ENCODE measurements at places on chromosomes 2 and 18. TPM values are rescaled to one million over a fixed set of nuclear protein-coding genes. Genes with fewer than 3 reads are reported as not detected.

DNA sequence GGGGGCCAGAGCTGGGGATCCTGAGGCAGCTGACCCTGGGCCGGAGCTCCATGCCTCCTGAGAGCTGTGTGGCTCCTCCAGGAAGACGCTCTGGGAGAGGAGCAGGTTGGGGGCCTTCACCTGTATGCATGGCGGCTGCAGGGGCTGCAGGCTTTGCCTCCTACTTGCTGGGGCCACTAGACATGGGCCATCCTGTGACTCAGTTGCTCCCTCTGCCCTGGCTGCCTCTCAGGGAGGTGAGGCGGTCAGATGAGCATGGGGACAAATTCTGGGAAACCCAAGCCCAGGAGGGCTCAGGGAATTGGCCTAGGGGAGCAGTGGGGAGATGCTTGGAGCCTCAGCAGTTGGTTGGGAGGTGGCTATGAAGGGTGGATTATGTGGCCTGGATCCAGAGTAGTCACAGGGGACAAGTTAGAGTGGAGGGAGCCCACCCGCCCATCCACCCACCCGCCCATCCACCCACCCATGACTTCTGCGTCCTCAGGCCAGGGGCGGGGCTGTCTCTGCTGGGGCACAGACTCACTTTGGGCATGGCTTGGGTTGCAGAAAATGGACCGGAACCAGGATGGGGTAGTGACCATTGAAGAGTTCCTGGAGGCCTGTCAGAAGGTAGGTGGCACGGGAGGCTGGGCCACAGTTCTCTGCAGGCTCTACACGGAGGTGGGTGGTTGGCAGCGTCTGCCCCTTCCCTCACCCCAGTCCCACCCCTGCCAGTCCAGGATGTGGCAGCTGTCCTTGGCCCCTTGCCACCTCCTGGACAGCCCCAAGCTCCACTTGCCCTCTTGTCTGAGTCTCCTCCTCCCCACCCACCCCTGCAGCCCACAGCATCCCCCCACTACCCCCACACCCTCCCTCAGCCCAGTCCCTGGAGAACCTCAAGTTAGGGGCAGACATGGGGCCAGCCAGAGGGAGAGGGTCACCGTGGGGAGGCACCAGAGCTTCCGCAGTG, 19.5 kb upstream of the FAHD2A start:
- no peak for DNase-seq

KIF1A gene
- total RNA-seq = 0.65 TPM

DNA sequence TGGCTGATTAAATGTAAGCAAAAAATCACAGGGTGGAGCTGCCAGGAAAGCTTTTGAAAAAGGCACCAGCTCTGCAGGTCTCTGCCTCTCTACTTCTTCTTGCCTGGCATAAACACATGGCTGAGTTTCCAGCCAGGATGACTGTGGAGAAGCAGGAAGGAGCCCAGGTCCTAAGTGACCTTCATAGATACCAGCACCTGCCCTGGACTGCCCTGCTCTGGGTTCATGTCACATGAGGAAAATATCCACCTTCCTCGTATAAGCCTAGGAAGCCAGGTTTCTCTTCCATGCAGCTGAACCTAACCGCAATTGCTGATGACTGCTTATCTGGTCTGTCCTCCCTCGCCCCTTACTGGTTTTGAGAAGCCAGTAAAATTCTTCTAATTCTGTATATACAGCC, 47.8 kb upstream of the CREB1 start:
- DNase-seq = no peak

DSG3 gene
- total RNA-seq = not detected

DPP4 gene
- total RNA-seq = 3.8 TPM

DNA sequence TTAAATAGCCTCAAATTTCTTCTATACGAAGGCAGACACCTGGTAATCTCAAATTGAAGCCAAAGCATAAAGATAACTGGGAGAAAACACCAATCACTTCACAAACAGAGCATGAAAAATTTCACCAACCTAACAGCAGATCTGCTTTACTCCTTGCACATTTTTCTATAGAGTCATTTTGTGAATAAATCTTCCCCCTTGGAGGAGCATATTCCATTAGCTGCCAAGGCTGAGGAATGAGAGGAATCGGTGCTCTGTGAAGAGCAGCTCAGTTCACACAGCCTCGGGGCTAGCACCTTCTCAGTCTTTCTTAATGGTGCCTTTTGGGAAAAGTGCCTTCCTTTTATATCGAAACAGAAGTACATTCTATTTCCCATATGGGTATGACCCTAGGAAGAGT, 1313.7 kb upstream of the NRXN1 start:
- DNase-seq = no peak

SCG2 gene
- not detected for total RNA-seq

GRCh38 chr2:178530625-178531142, 50.4 kb downstream of the PLEKHA3 start:
- no peak for DNase-seq

DNA sequence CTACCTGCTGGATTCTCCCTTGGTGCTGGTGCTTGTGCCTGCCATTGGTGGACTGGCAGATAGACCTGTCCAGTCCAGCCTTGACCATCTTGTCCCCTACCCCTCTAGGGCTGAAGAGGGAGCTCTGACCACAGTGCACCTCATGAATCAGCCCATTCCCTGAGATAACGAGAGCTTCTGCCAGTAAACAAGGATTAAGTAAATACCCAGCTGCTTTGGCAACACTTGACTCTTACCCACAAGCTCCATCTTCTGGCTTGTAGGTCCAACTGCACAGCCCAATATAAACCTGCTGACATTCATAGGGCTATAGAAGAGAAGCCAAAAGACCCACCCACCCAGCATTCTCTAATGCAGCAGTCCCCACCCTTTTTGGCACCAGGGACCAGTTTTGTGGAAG, 186.4 kb downstream of the PIK3C3 start:
- no peak for DNase-seq

DNA sequence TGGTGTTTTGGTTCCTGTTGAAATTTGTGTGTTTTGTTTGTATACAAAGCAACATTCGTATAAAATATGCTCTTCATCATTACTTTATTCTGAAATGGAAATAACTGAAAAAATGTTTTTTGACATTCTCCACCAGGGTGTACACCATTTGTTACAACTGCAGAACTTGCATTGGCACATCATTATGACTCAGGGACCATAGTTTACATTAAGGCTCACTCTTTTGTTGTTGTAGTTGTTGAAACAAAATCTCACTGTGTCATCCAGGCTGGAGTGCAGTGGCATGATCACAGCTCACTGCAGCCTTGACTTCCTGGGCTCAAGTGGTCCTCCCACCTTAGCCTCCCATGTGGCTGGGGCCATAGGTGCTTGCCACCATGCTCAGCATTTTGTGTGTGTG, 676.6 kb downstream of the TDRD15 start:
- no peak for DNase-seq

DNA sequence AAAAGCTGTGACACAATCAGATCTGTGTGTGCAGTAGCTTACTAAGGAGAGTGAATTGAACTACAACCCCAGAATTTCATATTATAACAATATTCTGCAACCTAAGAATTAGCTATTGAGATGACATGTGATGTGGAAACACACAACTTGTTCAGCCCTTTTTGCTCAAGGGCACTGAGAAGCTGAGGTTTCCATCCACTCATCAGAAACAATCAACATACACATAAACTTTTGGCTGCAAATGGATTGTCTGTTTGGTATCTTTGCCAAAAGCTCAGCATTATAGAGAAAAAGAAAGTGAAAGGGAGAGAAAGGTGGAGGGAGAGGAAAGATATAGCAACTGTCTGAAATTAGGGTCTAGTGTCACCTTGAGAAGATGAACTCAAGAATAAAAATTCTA, 117.2 kb upstream of the KLF7 start:
- DNase-seq = no peak

GRCh38 chr2:122565364-122565763, 809.9 kb downstream of the TSN start:
- DNase-seq = no peak

DNA sequence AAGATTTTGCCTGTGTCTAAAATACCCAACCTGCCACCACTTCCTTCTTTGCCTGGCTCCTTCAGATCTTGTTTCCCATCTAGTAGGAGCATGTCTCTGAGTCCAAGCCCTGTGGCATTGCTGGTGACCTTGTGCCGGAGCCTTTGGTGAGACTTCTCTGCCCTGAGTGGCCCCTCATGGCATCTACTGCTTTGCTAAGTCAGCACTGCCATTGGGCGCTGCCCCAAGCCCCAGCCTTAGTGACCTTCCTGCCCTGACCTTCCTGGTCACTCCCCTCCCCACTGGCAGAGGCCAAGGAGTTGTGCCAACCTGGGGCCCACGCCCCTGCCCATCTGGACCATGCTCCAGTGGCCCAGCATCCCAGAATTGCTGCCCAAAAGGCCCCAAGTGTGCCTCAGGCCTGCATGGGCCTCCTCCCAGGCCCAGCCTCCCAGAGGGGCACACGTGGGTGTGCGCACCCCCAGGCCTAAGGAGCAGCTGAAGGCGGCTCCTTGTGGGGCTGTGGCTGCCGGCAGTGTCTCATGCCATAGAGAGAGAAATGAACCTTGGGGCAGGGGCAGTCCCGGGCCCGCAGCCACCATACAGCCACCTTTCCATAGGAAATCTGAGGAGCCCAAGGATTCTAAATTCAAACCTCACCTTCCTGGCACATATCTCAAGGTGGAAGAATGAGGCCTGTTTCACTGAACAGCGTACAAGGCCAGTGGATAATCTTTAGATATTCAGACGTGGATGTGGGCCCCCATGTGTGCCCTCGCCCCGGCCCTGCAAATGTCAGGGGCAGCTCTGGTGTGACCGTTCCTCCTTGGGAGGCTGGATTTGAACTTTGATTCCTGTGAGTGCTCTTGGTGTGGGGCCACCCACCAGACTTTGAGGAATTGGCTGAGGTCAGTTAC, 100.2 kb upstream of the SLC66A3 start:
- DNase-seq = no peak

DNA sequence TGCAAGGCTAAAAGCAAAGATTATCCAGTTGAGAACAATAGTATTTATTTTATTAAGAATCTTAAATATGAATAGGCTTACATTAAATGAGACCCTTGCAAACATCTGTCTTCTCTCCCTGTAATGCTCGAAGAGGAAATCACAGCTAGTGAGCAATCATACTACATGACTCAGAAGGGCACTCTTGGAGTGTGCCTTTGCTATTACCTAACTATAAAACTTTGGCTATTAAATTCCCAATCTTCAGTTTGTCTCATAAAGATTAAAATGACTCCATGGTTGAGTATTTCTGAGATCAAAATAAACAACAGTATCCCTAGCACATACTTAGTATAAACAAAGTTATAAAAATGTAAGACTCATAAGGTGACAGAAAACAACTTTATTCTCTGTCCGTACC, 296.9 kb downstream of the KCNJ3 start:
- no peak for DNase-seq

- DNase-seq = no peak
These were observed 94.6 kb downstream of the PHLPP1 start for GRCh38 chr18:62809900-62810299.

PDE1A gene
- 11.4 TPM for total RNA-seq

DNA sequence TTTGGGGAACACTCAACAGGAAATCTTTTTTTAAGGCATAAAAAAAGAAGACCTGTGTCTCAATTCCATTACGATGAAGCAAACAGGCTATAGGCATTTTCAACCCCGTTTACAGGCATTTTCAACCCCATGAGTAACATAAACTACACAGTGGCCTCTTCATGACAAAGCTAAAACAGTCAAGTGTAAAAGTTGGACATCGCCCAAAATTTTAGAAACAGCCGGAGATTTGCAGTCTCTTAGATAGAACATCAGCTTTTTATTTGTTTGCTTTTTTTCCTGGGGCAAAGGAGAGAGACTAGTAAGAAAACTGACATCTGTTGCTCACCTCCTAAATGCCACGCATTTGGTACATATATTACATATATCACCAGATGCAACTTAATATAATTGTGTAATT, 173.7 kb downstream of the CMPK2 start:
- no peak for DNase-seq

DNA sequence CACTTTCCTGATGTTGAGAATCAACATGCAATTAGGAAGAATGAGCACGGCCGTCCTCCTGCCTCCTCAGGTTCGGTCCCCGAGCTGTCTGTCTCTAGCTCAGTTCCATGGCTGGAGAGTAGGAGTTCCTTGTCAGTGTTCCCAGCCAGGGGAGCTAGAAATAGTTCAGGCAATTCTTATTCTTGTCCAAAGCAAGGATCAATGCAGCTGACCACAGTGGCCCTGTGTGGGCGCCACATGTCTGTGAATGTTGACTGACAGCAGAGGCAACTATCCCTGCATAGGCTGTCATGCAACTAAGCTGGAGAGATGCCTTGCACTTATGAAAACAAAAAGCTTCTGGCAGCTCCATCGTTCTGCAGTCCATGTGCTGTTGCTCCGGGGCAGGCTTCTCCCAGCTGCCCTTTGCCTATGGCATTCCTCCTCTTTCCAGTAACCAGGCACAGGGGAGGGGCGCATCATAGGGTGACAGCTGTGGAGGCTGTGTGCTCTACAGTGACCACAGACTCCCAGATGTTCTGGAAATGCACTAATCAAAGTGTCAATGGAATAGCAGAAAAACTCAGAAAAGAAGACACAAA, 58.7 kb downstream of the PDCL3 start:
- DNase-seq = no peak

DNA sequence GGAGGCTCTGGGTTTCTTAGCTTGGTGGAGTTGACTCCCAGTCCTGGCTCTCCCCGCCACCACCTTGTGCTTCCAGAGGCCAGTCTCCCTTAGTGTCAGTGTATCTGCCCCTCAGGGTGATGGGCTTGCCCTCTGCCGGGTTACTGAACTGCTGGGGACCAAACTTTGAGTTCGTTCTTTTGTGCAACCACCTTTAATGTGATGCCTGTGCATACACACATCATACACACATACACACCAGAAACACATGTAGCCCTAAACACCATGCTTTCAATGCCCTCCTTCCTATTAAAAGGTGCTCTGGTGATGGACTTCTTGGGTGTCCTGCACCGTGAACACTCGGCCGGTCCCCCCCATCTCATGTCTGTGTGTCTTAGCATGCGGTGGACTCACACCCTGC, 315.1 kb upstream of the EPAS1 start:
- DNase-seq = no peak
